GM12892 (cell line): ENCODE measurements at places on chromosomes 5 and 9.

GRCh38 chr9:76180541-76180940, 213.7 kb downstream of the RFK start:
- DNase-seq, result no peak

DNA sequence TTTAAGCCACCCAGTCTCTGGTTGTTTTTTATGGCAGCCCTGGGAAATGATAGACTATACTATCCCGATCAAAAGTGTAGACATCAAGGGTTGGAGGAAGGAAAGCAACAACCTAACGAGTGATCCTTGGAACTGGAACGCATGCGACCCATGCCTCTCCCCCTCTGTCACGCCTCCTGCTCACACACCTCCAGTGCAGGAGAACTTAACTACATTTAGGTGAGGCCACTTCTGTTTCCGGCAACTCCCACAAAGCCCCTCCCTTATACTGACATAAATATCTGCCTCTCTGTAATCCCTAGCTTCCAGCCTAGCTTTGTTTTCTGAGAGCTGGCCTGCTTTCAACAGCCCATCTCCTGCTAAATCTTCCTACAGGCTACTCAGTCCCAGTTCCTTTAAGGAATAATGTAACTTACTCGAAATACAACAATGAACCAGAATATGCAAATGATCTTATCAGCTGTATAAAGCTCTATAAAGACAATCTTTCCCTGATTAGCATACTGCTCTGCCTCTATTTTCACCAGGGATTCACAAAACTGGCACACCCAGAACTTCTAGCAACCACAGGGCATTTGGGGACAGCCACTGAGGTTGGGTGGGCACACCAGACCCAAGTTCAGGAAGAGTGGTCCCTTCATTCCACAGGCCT, 73.9 kb downstream of the GABBR2 start:
- DNase-seq, result no peak

DNA sequence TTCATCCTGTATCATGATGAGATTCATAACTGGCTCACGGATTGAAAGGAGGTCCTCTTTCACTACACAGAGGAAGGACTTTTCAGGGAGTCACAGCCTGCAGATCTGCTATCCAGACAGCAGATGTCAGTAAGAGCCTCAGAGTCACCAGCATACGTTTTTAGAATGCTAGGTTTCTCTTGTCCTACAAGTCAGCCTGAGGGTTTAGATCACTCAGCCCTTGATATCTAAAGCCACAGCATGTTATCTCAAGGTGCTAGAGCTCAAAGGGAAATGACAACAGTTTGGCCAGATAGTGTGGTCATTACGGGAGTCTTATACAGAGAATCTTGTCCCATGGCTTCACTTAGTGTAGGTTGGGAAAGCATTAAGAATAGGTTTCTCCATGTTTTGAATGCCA, 30.9 kb upstream of the SLC46A2 start:
- no peak for DNase-seq

DNA sequence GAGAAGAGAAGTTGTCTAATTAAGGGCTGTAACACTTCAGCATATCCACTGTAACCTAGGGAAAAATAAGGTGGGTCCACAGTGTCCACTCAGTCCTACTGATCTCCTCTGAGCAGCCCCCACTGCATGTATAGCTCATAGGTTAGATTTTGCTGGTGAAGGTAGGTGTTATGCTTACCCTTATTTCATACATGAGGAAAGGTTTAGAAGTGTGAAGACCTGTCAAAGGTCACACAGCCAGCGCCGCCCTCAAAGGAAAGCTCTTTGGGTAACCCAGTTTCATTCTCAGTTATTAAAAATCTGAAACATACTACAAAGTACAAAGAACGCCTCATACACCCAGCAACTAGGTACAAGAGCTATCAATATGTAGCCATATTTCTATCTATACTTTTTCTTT, 87.2 kb downstream of the TLE4 start:
- DNase-seq, result no peak

DNA sequence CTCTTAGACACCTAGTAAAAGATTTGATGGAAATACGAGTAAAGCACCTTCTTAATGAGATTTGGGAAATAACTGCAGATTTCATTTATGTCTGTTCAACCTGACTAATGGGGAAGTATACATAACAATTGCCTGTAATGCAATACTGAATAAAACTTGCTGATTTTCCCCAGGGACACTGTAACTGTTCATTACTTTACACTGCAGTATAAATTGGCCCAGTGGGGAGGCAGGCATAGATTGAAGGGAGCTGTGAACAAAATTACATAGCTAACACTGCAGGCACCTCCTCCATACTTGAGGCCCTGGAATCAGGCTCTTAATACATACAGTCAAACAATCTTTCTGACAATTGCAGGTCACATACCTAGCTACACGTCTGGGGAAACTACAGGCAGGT, 216.2 kb downstream of the PTPRD start:
- DNase-seq, result no peak

DNA sequence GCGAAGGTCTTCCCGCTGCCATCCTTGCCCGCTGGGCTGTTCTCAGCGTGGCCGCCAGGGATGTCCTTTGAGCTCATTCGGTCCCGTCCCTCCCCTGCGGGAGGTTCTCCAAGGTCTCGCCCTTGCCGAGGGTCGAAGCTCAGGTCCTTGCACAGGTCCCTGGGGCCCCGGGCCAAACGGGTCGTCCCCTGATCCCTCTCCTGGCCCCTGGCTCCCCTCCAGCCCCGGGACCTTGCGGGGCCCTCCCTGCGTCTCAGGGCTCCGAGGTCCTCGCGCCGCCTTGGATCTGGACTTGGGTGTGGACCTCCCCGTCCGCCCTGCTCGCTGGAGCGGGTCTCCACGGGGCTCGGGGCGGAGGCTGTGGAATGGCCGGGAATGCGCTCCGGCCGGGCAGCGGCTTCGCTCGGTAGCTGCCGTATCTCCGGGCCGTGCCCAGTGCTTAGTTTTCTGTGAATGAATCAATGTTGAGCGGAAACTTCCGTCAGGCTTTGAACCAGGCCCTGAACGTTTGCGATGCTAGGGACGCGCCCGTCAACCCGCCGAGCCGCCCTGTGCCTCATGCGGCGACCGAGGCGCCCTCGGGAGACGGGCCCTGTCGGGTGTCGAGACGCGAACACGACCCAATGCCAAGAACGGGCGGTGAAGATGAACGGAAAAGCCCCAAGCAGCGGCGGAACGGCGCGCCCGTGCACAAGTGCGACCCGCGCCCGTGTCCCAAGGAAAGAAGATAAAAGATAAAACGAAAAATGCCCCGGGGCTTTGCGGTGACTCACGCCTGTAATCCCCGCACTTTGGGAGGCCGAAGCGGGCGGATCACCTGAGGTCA, 780 bp downstream of the RNU6ATAC start:
- peak; percentile 57 for DNase-seq

DNA sequence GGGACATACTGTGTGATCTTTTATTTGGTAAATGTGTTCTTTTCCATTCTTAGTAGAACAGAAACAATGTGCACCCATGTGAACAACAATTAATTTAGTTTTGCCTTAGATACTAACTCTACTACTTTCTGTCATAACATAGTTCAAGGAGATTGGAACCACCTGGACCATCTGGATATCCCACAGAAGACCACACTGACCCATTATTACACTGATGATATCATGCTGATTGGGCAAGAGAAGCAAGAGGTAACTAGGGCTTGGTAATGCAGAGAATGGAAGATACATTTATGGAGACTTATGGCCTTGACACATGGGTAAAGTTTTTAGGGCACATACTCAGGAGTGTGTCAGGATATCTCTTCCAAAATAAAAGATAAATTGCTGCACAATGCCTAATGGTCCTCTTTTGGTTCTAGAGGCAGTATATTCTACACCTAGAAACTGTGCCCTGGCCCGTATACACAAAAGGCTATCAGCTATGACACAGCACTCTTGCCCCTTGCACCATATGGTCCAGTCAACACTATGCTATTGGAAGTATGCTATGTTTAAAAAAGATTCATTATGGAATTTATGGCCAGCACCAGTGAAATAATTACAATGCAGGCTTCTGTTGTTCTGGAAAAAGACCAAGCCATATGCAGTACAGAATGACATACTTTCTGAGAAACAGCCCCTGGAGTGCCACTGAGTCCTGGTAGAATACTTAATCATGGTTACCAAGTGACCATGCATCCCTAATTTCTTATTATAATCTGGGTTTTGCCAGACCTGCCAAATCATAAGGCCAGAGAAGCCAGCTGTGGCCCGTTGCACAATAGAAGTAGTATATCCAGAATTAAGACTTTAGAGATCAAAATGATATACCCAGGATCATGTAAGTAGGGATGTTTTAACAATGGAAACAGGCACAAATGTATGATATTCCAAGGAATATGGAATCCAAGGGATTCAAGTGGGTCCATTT, 41.6 kb upstream of the MROH2B start:
- DNase-seq, result no peak

GRCh38 chr9:116372081-116372673, 218.6 kb downstream of the PAPPA start:
- no peak for DNase-seq

- DNase-seq, result no peak
These were observed 5.5 kb downstream of the COMMD10 start for GRCh38 chr5:116090302-116090701.

DNA sequence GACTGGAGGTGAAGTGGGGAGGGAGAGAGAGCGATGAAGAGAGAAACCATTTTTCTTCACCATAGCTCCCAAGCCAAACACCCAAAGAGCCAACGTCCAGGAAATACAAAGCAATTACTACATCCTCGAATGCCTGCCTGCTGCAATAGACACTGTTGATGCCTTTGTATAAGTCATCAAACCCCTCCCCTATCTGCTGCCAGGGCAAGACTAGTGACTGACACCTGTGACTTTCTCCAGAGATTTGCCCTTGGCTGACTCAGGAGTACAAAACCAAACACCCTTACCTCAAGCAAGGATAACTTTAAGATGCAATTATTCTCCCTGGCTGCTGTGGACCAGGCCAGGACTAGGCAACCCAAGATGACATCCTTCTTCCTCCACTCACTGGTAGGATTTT, 81.8 kb upstream of the RASA1 start:
- no peak for DNase-seq

DNA sequence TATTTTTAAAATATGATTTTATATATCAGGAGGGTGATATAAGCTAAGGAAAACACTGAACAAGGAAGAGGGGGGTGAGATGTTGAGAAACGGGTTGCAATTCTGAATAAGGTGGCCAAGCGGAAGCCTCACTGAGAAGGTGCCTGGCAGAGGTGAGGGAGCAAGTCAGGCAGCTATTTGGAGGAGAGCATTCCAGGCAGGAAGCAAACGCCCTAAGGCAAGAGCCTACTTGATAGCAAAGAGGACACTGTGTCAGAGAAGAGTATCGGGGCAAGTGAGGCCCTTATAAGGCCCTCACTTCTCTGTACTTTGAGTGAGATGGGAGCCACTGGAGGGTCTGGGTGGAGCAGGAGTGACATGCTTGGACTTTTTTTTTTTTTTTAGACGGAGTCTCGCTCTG, 8.0 kb upstream of the CTNNA1 start:
- no peak for DNase-seq

DNA sequence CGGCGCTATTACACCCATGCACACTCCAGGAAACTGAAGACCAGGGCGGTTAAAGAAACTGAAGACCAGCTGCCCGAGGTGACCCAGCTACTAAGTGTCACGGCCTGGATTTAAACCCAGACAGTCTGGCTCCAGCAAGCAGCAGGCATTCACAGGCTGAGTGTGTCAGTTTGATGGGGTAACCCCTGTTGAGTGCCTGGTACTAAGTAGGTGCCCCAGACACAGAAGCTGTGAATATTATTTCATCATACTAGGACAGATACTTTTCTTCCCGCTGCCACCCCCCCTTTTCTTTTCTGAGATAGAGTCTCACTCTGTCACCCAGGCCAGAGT, 7.3 kb downstream of the ENG start:
- DNase-seq, result no peak

- DNase-seq, result no peak
These were observed 1.8 kb upstream of the GALNT12 start for GRCh38 chr9:98805506-98806272.

DNA sequence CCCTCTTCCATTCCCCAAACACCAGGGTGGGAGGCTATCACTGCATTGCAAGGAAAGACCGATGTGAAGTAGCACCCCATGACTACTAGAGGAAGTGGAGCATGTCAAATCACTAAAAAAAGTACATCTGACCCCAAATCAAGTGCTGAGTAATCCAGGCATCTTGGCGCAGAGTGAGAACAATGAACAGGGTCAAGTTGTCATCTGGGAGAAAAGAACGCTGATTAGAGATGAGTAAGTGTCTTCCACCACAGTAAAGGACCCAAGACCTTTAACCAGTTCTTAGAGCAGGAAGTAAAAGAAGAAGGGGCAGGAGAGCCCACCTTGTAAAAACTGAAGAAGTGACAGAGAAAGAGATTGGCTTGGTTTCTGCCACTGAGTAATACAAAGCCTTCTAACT, 75.0 kb upstream of the RAD23B start:
- DNase-seq, result no peak

DNA sequence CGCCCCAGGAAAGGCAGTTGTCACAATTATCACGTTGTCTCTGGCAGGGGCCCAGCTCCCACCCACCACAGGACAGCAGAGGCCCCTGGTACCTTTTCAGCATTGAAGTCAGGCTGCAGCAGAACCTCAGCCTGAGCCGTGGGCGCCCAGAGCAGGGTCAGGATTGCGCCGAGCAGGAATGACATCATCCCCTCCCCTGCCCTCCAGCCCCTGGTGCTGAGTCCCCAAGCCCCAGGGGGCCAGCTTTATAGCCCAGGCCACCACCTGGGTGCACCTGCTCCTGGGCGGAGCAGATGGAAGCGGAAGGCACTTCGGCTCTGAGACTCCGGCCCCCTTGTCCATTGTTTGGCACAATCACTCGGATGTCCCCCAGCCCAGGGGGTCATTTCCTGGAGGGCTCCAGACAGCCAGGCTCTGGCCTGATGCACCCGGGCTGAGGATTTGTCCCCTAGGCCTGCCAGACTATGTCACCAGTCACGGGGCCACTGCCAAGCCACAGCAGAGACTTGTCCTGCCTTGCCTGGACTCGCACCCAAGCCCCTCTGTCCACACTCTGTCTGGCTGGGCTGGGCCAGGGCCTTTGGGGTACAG, at the start of gene LCN15:
Gene LCN15 (minus strand): TSS at position 218 of the 591 bp plus-strand sequence. CDS start 30 bp downstream, at position 188.
- no peak for DNase-seq

DNA sequence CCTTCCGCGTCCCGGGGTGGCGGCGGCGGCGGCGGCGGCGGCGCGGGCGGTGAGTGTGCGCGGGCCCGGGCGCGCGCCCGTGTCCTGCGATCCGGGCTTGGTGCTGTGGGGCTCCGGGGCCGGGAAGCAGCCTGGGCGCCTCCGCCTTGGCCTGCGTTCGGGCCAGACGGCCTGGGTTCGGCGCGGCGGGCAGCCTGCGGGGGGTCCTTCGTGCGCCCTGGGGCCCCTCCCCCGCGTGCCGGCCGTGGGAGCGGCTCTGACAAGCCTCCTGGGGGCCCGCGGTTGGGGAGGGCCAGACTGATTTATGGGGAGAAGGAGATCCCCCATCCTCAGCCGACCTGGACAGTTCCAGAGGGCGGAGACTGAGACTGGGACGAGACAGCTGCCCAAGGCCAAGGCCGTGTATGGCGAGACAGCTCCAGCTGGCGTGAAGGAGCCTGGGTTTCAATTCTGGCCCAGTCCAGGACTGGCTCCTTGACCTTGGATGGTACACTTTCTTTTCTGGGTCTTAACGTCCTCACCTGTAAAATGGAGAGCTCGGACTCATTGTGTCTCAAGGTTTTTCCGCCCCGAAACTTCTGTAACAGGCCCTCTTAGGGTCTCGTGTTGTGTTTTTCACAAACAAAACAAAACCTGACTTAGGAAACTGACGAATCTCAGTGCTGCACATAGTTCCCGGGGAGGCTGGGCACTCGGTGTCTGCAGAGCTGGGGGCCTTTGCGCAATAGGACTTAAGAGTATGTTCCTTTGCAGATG, 603 bp downstream of the TMEM268 start:
- DNase-seq, result peak; percentile 48

GRCh38 chr5:174047472-174048099, 2.1 kb downstream of the NSG2 start:
- no peak for DNase-seq

- no peak for DNase-seq
These were observed 75.6 kb upstream of the SPRY4 start for GRCh38 chr5:142400415-142400814.
